Putamen (tissue), 1 donor: ENCODE measurements at places on chromosomes 3 and 15.

GRCh38 chr15:39432912-39433348, 147.9 kb upstream of the THBS1 start:
- DNase-seq = no peak

DNA sequence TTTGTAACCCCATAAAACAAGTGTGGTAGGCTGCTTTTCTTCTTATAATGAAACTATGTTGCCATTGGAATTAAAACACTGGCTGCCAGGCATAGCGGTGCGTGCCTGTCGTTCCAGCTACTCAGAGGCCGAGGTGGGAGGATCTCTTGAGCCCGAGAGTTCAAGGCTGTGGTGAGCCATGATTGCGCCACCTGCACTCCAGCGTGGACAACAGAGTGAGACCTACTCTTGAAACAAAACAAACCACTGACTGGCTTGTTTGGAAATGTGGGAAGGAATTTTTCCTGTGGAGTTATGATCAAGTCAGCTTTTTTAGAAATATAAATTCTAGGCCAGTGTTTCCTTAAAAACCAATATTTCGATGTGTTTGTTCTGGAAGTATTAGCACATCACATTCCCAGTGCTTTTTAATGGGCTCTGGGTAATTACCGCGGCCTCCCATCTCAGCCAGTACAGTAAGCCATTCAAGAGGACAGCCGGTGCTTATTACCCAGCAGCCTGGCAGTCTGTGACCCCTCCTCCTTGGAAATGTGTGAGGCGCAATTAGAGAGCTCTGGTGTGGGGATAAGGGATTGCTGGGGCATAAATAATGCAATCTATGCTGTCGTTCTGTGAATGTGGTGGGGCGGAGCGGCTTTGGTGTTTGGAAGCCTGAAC, 58.3 kb upstream of the TRAK1 start:
- peak; percentile 16 for DNase-seq

DNA sequence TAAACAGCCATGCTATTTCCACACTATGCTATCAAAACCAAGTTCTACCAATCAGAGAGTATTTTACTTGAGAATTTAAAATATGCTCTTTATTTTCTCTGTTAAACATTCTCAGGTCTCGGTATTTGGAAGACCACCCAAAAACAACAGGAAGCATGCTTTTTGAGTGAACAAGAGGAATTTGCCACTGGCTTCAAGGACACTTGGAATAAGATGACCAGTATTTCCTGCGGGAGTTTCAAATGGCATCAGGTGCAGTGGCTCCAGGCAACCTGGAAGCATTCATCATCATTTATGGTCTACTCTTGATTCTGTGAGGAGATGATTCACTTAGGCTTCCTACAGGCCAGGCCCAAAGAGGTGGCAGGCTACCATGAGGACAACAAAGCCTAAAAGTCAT, 305.7 kb upstream of the ATP11B start:
- DNase-seq = no peak

GRCh38 chr15:39269821-39270220, 311.1 kb upstream of the THBS1 start:
- DNase-seq = no peak

DNA sequence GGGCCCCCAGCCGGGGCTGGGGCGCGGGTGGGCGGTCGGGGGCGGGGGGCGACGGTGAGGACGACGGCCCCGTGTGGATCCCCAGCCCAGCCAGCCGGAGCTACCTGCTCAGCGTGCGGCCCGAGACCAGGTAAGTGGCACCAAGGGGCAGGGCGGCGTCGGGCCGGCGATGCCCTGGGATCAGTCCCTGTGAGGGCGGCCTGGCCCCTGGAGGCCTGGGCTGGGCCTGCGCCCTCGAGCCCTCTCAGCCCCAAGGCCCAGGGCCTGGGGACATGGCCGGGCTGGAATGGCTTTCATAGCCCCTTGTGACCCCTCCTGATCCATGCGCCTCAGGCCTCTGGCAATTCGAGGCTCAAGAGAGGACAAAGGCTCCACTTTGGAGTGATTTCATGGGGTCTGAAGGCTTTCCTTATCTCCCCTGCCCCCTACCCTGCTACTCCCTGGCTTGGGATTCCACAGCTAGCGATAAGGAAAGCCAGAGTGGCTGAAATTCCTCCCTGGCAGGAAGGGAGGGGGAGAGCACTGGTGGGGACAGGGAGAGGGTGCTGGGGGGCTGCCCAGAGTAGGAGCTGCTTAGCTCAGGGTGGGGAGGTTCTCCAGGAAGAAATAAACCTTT, 418 bp downstream of the ALPK3 start:
- DNase-seq = no peak

GRCh38 chr3:102480139-102480538, 45.3 kb downstream of the ZPLD1 start:
- DNase-seq = no peak

DNA sequence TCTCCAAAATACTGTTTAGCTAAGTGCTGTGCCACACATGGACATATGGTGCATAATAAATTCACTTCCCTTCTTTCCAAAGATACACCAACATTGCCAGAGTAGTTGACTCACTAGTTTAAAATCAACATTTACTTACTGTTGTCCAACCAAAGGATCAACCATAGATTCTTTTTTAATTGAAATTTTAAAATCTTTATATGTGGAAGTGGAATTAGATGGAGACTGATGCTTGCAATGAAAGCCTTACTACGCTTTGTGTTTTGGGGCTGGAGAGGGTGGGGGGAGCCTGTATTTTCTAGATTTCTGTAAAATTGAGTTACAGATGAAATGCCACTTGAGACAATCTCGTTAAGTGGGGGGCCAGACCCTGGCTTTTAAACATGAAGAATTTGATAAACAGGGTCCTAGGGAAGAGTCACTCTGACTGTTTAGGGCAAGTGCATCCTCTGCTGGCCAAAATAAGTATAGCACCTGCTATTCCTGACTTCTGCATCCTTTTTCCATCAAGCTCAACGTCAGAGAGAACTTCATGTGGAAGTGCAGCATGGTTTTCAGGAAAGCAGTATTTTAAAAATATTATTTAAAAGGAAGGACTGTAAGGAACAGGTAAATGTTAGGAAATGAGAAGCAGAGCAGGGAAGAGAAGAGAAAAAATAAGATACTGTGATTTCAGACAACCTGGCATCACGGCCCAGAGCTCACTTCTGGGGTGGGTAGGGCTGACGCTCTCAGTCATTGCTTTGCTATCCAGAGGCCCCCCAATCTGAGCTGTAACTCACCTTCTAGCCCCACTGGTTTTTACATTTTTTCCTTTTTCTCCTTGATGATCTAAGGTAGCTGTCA, 76.7 kb downstream of the BOC start:
- DNase-seq = peak; percentile 33

DNA sequence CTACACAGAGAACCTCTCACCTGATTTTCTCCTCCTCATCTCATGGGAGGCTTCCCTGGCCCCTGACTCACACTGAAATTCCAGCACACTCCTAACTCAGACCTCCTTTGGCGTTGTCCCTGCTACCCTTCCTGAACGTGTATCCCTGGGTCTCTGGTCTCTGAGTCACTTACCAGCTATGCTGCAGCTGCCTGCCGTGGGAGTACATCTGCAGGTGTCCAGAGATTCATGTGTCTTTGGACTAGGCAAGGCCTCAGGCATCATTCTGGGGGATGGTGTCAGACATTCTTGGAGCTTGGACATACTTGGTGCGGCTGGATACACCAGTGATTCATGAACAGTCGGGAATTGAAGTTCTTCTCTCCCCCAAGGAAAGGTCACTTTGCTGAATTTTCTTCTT, 148.8 kb upstream of the TRIM42 start:
- DNase-seq = no peak
